ENCODE measurements at places on chromosomes 3 and 15. TPM values are rescaled to one million over a fixed set of nuclear protein-coding genes. Genes with fewer than 3 reads are reported as not detected.

- no peak for DNase-seq
These were observed 24.0 kb upstream of the PTPRG start for GRCh38 chr3:61537366-61537765.

GRCh38 chr3:138081371-138082084, 33.9 kb downstream of the DZIP1L start:
- no peak for DNase-seq

CLK3 gene
- polyA plus RNA-seq = 54.4 TPM

C15orf39 gene
- polyA plus RNA-seq = 11.5 TPM

SLC2A2 gene
- 11.7 TPM for polyA plus RNA-seq

GRCh38 chr3:4849136-4849535, 130.1 kb upstream of the BHLHE40 start:
- DNase-seq = no peak
